ENCODE measurements at places on chromosomes 7 and 10. TPM values are rescaled to one million over a fixed set of nuclear protein-coding genes. Genes with fewer than 3 reads are reported as not detected.

DNA sequence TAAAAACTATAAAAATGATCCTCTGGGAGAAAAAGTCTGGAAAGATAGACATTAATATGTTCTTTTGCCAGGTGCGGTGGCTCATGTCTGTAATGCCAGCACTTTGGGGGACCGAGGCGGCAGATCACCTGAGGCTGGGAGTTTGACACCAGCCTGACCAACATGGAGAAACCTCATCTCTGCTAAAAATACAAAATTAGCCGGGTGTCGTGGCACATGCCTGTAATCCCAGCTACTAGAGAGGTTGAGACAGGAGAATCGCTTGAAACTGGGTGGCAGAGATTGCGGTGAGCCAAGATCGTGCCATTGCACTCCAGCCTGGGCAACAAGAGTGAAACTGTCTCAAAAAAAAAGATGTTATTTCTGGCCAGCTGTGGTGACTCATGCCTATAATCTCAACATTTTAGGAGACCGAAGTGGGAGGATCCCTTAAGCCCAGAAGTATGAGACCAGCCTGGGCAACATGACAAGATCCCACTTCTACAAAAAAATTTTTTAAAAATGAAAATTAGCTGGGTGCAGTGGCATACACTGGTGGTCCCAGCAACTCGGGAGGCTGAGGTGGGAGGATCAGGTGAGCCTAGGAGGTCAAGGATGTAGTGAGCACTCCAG lies 101.9 kb upstream of the LRRN3 start:
- DNase-seq: no peak

DNA sequence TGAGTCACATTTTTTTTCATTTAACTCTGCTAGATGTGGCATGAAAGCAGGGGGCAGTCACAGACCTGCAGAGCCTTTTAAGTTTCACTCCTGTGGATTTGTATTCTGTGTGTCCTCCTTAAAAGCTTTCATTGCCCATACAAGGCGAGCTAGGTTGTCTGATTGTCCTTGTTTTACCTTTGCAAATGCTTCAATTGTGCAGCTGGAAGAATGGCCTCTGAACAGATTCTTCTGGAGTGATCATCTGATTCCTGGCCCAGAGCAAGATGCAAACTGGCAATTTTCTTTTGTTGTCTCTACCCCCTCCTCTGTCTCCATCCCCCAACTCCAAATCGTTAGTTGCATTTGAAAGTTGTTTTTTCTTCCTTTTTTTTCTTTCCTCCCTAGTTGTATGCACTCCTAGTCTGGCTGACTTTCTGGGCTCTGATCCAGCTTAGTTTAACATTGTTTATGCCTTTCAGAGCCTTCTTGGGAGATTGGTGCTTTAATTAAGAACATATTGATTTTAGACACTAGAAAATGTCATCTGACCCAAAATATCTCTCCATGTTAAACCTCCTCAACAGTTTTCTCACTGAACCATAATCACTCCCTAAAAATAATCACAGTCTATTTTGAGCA lies 150.2 kb downstream of the REEP3 start:
- no peak for DNase-seq

DNA sequence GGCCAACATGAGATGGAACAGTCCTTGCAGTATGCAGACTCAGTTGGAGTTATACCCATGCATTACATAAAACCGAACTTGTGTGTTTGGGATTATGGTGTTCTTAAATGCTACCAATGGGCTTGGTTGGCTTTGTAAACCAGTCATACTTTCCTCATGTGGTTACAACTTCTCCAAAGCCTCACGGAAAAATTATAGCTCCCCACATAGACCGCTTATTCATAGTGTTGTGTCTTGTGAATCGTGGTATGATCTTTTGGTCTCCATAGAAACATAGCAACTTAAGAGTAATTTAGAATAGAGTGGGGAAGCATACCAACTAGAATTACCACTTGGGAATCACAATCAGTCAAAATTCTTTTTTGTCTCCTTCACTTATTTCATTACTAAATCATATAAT lies 112.3 kb upstream of the FZD1 start:
- no peak for DNase-seq

- DNase-seq: no peak
Observed at GRCh38 chr7:105875505-105875904, 894 bp downstream of the ATXN7L1 start.

INMT gene
- 38.0 TPM for total RNA-seq
